ENCODE measurements at places on chromosomes 5 and 9.

DNA sequence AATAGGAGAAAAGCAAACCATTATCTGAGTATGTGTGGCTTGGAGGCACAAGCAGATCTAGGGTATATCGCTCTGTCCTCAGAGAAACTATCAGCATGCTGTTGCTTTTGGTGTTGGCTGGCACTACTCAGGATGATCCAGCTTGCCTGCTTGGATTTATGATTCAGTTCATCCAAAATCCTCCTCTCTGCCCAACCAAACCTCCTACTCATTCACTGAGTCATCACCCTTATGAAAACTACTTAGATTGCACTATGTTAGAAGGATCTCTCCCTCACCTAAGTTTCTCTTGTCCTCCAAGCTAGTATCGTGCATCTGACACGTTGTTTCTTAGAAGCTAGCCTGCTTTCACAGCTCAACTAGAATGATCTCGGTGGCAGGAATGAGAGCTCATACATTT is 14.2 kb upstream of the ZBED3 start:
- no peak for DNase-seq

DNA sequence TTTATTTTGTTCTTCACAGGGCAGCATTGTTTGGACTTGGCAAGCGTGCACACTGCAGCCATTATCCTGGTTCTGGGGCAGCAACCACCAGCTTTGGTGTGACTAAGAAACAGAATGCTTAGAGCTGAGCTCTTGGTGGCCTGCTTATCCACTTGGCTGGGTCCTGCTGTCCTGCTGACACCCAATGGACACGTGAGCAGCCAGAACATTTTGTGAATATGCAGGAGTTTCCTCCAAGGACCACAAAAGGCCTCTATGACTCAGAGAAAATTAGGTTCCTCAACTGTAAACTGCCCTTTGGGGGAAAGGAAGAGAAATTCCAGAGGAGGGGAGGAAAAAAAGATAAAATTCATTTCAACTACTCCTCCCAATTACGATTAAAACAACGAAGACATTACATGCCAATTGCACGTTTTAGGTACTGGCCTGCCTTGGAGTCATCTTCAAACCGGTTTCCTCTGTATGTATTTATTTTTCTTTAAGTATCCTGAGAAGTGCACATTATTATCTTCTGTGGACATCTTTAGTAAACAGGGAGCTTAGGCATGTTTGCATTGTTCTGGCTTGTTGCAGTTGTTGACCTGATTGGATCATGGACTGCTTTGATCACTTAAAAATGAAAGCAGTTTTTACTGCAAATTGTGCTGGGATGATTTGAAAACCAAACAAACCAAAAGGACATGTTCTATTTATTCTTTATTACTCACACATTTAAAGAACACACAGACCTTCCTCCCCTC is 82.3 kb upstream of the TLE4 start:
- no peak for DNase-seq

DNA sequence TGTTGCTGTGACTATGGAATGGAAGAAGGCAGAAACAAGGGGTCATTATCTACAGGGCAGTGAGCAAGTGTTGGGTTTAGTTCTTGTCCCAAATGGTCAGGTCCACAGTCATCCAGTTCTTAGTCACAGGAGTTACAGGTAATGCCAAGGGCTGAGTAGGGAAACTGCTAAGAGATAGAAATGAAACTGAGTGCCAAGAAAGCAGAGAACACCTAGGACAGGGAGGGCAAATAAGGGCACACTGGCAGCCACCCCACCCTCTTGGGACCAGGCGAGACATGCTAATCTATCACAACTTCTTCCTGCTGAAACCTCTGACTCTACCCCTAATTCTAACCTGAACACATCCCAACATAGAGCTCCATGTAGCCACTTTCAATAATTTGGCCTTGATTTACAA is 103.2 kb downstream of the KLF4 start:
- no peak for DNase-seq

GRCh38 chr9:131289301-131290035 is at the start of gene PLPP7:
Gene PLPP7, plus strand, starts transcription at chr9:131289723. Its CDS starts 275 bp downstream, at chr9:131289998.
- no peak for DNase-seq

GRCh38 chr5:61048534-61048933 is 103.5 kb downstream of the NDUFAF2 start:
- DNase-seq, result no peak

- no peak for DNase-seq
Measured at GRCh38 chr5:159697530-159697929, 218.8 kb upstream of the ADRA1B start.

DNA sequence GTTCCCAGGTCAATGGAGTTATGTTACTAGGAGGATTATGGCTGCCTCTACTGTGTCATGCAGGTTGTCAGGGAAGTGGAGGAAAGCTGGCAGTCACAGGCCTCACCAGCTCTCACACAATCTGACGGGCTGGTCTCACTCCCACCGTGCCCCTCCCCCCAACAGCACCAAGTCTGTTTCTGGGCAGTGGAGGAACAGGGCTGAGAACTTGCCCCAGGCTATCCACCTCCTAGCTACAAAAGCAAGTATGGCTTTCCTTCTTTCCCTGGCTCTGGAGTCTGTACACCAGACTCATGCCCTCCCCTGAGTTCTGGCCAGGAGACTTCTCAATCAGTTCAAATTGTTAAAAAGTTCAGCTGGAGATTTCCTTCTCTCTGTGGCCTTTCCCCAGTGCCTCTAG is 25.7 kb upstream of the RIOK2 start:
- no peak for DNase-seq

DNA sequence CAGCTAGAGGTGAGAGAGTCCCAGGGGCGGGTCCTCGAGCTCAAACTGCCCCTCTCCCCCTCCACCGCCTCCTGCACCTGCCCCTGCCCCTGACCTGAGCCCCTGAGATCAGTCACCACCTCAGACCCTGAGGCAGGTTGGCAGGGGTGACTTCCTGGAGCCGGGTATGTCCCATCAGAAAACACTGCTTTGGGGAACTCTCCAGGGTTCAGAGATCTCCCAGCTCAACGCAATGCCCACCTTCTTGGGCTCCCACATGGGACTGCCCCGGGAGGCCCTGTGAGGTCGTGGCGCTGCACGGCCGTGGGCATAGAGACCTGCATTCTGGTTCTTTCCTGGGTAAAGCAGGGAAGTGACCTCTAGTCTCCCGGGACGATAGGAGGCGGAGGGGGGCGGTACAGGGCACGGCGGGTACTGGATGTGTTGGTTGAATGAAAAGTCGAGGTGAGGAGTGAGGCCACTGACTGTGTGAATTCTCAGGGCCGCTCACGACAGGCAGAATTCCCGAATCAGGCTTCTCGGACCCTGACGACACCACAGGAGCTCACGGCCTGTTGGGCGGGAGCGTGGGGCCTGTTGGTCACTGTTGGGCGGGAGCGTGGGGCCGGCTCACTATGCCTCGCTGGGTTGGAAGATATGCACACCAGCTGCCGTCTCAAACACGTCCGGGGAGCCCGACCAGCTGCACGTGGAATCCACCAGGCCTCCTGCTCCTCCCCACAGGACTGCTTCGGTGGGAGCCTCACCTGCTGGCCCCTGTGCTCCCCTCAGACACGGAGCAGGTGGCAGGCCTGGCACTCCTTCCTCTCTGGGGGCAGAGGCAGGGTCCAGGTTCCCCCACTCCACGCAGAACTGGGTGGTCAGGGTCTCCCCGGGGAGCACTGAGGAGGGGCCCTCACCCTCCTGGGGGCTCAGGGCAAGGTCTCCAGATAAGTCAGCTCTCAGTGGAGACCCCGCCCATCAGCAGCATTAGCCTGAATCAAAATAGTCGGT is 178.0 kb upstream of the PPP1R26 start:
- no peak for DNase-seq

GRCh38 chr5:152102057-152102456 is 177.4 kb upstream of the GLRA1 start:
- no peak for DNase-seq

DNA sequence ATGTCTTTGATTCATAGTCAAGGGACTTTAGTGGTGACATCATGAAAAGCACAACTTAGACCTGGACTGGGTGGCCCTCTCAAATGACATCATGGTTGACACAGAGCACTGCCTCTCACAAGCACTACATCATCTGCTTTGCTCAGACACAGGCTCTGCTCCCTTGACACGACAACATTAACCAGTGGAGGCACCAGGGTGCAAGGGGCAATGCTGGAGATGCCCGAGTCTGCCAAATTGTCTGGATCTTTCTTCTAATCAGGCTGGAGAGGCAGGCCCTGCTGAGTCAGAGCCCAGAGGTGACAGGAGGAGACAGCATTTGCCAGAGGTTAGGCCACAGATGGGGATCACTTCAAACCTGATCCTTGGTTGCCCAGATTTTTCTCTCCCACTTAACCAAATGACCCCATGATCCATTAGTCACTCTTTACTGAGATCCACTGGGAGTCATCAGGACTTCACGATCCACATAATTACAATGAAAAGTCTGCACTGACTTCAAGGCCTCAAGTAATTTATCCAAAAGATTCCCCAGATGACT is 174.4 kb downstream of the SLIT3 start:
- DNase-seq, result no peak

DNA sequence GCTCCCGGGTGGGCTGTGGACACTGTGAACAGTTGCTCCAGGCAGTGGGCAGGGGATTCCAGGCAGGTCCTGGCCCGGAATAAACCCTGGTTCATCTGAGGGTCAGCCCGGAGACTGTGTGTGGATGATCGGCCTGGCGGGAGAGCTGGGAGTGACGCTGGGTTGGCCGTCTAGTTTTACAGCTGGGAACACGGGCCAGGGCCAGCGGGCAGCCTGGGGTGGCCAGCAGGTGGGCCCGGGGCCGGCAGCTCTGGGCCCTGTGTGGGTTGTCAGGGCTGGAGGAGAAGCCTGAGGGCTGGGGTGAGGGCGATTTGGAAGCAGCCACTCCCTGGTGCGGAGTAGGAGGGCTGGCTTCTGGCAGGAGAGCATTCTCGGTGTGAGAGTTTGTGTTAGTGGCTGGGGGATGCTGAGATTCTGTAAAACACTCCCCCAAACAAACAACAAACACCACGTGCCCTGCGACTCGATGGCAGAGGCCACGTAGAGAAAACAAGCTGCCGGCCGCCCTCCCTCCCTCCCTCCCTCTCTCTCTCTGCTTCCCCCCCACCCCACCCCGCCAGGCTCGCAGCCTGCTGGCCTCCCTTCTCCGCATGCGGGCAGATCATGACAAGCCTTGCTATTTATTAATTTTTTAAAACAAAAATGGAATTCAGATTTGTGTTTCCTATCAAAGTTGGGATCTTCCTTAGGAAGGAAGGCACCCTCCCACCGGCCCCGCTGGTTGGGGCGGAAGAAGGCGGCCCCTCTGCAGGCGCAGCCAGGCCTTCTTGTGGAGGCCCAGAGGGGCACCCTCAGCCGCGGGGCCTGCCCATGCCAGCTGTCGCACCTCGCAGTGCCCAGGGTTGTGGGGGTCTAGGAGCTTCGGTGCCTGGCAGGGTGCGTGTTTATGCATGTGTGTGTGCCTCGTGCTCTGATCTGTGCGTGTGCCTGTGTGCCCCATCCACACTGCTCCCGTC is 49.5 kb downstream of the RXRA start:
- no peak for DNase-seq

DNA sequence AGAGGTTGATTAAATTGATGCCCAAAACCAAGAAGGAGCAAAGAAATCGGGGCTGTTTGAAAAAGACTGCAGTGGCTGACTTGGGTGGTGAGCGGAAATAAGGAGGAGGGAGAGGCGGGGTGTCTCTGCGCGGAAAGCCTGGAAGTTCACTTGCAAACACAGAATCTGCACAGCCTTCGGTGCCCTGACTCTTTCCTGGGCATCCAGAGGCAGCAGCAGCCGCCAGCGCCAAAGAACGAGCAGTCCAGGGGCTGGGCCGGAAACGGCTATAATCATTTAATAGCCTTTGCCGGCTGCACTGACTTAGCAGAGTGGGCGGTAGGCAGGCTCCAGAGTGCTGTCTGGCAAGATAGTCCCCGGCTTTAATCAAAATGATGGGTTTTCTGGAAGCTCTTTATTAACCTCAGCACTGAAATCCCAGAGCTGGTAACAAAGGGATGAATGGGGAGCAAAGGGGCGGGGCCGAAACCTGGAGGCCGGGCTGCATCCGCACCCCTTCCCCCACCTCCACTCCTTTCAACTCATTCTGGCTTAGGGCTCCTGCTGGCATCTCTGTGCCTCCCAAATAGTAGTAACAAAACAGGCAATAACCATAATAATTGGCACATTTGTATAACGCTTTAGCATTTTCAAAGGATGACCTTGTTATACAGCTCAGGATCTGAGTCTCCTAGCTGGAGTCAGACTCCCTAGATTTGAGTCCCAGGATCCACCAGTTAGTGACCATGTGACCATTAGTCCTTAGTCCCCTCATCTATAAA is 35.7 kb downstream of the PCDHAC2 start:
- no peak for DNase-seq

GRCh38 chr9:89448381-89448780 is 49.5 kb downstream of the SEMA4D start:
- DNase-seq, result no peak

DNA sequence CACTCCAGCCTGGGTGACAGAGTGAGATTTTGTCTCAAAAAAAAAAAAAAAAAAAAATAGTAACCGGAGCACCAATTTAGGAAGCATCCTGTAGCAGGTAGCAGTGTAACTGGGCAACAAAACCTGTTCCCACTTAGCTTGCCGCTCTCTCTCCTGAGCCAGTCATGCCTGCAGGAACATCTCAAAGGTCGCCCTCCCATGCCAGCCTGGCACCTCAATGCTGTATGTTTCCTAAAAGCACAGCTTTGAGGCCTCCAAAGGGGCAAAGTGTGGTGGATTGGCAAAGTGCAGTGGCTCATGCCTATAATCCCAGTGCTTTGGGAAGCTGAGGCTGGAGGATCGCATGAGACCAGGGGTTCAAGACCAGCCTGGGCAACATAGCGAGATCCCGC is 22.3 kb upstream of the FUBP3 start:
- DNase-seq, result no peak

DNA sequence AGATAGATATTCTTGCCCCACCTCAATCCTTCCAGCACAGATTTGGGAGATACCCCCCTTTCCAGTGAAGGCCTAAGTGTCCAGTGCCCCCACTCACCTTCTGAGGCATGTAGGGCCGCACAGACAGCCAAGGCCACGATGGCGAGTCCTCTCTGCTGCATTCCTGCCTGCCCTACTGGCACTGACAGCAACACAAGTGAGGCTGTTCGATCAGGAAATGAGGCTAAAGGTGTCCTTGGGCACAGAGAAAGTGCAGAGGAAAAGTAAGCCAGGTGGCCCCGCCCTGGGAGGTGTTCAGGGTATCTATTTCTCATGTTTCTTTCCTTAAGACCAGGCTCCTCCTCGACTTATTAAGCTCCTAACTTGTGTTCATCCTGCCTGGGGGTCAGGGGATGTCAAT is at the start of gene CCL28:
CCL28 (minus strand) TSS at position 236 of the 400 bp plus-strand sequence; CDS start at position 161, 75 bp downstream.
- no peak for DNase-seq

Measured in stimulated activated CD8-positive, alpha-beta memory T cell treated with anti-CD3 and anti-CD28 coated beads, Interleukin-2, amount 100 ng/mL, for 1 hour (primary cell).